ENCODE measurements at places on chromosomes 16 and 17. TPM values are rescaled to one million over a fixed set of nuclear protein-coding genes. Genes with fewer than 3 reads are reported as not detected.

The PKMYT1 gene
- 48.5 TPM for total RNA-seq

The HES7 gene
- not detected for total RNA-seq

- no peaks in the 10 kb centered on the region for H3K4me1 ChIP-seq
- no peaks in the 10 kb centered on the region for H3K27me3 ChIP-seq
- no peak overlapping the region for H3K4me3 ChIP-seq
- H3K27ac ChIP-seq, result no peak overlapping the region
- no peaks in the 10 kb centered on the region for H3K36me3 ChIP-seq
Observed at GRCh38 chr17:51642029-51642428, 381.7 kb downstream of the UTP18 start.

- no peak overlapping the region for H3K4me3 ChIP-seq
- DNase-seq, result no peak
- H3K36me3 ChIP-seq, result no peaks in the 10 kb centered on the region
Observed at GRCh38 chr17:32879134-32879533, 2.2 kb upstream of the MYO1D start.
